ENCODE measurements at places on chromosomes 16 and 17.
A peak's percentile ranks its signal among the peaks of the same experiment; 100 is the strongest.

- DNase-seq = no peak
These were observed 68.5 kb downstream of the RPTOR start for GRCh38 chr17:80612997-80613731.

GRCh38 chr17:44830359-44831288, 537 bp upstream of the GJC1 start:
- DNase-seq = no peak

DNA sequence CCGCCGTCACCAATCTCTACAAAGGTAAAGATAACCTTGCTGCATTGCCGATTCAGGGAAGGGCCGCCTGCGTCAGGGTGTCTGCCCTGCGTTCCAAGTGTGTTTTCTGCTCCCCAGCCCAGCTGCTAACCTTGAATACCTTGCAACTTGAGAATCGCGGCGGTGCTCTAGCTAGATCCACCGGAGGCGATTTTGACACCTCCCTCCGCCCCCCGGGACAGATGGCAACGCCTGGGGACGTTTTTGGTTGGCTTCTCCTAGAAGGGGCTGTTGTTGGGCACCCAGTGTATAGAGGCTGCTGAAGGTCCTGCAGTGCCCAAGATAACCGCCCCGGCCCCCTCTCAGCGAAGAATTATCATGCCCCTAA, 1.5 kb downstream of the HAPSTR1 start:
- no peak for DNase-seq

DNA sequence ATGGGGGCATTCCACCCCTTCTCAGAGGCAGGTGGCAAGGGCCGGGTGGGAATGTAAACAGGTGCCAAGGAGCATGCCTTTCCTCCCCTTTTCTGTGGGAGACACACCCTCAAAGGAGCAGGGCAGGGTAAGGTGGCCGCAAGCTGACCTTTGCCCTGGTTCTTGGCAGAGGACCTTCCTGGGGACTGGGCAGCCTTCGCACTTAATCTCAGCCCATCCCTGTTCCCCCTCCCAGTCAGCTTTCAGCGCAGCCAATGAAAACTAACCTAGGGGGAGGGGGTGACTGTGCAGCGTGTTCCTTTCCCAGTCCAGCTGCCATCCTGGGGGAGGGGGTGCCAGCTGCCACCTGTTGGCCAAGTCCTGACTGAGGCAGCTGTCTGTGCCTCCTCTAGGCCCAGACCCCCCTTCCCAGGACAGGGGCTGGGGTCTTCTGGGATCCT, 2.8 kb downstream of the TRAF4 start:
- no peak for DNase-seq

DNA sequence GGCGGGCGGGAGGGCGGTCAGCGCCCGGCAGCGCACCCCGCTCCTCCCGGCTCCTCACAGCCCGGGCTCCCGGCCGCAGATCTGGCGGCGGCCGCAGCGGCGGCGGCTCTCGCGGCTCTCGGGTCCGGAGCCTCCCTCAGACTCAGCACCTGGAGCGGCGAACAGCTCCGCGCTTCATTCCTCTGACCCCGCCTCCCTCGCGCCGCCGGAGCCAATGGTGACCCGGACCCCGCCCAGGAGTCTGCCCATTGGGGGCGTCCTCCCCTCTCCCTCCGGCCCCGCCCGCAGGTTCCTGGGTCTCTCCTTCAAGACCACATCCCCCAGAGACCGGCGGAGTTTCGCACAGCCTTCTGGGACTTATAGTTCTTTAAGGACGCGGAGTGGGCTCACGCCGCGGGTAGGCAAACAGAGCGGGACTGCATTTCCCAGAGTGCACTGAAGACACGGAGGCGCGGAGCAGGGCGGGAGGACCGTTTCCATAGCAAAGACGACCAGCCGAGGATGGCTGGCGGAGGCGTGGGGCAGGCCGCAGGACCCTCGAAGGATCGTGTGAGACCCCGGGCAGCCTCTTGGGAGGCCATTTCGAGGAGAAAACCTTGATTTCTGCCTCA, at the start of gene SMPD3:
TSS of gene SMPD3 (minus strand) at position 149 of the 611 bp plus-strand sequence. CDS start 76,327 bp downstream, outside the sequence.
- peak; percentile 98 for DNase-seq

DNA sequence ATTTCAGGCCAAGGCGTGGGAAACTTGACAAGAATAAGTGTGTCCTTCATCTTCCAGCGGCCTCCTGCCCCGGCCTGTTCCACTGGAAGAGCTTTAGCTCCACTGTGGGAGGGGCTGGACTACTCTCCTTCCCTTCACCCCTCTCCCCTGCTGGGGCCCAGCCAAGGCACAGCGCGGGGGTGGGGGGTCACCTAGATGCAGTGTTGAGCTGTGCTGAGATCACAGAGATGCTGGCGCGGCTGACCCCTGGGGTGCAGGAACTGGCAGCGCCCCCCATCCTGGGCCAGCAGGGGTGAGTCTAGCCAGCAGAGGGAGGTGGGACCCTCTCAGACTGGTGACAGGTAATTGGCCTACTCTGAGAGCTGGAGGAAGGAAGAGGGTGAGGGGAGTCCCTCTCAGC, 111.8 kb upstream of the LHX1 start:
- DNase-seq = no peak

DNA sequence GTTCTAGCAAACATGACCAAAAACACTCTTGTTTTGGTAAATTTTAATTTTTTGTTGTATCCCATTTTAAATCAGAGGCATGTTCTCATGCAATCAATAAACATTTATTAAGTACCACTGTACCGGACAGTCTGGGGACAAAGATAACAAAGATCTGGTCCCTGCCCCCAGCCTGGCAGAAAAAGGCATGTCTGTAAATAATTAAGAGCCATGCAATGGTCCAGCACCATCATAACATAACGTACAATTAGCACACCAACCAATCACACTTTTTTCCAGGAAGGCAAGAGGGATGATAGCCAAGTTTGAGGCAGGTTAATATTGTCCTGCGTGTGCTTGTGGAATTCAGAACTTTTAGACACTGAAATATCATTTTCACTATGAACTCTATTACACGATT, 3.5 kb downstream of the KCNJ16 start:
- DNase-seq = no peak

- no peak for DNase-seq
These were observed 727 bp upstream of the MBTPS1 start for GRCh38 chr16:84117494-84117843.

Measured in T-helper 17 cell (primary cell).